ENCODE measurements at places on chromosomes 7 and 10.

DNA sequence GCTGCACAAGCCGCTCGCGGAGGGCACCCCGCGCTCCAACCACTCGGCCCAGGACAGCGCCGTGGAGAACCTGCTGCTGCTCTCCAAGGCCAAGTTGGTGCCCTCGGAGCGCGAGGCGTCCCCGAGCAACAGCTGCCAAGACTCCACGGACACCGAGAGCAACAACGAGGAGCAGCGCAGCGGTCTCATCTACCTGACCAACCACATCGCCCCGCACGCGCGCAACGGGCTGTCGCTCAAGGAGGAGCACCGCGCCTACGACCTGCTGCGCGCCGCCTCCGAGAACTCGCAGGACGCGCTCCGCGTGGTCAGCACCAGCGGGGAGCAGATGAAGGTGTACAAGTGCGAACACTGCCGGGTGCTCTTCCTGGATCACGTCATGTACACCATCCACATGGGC, 50.0 kb downstream of the FIGNL1 start:
- DNase-seq: no peak

DNA sequence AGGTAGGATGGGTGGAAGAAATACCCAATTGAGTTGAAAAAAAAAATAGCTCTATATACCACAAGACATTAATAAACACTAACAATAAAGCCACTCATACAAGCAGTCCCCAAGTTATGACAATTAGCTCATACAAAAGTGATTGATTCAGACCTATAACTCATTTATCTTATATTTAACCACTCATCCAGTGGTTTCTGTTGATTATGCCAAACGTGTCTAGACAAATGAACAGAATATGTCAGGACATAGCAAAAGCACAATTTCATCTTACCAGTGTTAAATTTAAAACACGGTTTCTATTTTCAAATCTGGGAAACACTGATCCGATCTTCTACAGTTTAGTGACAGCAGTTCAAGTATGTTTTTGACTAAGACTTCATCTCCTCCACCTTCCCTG, 17.0 kb downstream of the ABI1 start:
- DNase-seq: no peak

- DNase-seq: no peak
These were observed 29.1 kb downstream of the WDR37 start for GRCh38 chr10:1085258-1085657.

DNA sequence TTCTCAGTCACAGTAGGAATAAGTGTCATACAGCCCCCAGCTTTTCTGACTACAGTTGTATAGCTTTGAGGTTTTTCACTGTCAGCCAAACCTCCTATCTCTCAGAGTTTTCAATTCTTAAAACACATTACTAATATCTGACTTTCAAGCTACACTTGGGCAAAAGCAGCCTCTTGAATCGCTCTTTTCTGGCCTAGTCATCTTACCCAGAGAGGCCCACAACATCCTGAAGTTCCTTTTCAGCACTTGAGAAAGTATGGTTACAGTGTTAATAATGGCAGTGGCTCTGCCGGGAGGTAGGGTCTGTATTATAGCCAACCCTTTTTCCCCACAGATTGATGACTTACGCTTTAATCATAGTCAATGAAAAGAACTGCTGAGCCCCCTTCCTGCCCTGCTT, 181.0 kb downstream of the LRRC4 start:
- no peak for DNase-seq

- DNase-seq: no peak
These were observed 208.2 kb downstream of the MAD1L1 start for GRCh38 chr7:2024567-2024918.

DNA sequence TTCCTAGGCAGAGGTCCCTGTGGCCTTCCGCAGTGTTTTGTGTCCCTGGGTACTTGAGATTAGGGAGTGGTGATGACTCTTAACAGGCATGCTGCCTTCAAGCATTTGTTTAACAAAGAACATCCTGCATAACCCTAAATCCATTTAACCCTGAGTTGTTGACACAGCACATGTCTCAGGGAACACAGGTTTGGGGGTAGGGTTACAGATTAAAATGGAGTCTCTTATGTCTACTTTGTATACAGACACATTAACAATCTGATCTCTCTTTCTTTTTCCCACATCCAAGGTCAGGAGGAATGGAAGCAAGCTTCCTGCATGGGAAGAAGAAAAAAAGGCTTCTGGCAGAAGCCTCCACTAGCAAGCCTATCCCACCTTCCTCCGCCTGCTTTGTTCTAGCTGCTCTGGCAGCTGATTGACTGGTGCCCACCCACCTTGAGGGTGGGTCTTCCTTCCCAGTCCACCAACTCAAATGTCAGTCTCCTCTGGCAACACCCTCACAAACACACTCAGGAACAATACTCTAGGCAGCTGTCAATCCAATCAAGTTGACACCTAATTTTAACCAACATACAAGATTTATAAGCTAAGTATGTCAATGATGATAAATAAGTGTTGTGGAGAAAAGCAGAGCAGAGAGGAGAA, 176.5 kb upstream of the CCZ1B start:
- no peak for DNase-seq

DNA sequence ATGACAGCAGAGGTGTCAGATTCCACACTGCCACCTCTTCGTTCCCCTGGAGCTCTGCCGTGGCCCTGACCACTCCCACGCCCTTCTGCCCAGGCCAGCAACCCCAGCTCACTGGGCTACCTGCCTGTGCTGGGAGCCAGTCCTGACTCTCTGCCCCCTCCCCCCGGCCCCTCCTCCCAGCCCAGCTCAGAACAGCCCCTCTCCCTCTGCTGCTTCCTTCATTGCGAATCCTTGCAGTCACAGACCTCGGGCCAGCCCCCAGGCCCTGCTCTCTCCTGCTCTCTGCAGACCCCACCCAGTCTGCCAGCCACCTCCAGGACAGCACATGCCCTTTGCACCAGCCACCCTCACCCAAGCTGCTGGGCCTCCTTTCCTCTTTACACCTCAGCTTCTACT, 60.4 kb downstream of the TCERG1L start:
- no peak for DNase-seq

- DNase-seq: no peak
These were observed 102.9 kb downstream of the TAX1BP1 start for GRCh38 chr7:27842851-27843250.

DNA sequence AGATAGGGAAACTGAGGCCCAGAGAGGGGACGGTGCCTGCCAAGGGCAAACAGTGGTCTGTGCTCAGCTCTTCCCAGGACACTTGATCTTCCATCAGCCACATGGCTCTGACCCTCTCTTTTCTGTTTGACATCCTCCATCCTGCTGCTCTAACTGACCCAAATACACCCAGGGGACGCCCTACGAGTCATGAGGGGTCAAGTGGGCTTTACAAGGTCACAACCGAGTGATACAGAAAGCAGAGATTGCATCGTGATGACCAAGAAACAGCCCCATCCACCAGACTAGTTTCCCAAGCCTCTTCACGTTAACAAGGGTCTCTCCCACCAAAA, 131.2 kb upstream of the UNC5B start:
- no peak for DNase-seq

DNA sequence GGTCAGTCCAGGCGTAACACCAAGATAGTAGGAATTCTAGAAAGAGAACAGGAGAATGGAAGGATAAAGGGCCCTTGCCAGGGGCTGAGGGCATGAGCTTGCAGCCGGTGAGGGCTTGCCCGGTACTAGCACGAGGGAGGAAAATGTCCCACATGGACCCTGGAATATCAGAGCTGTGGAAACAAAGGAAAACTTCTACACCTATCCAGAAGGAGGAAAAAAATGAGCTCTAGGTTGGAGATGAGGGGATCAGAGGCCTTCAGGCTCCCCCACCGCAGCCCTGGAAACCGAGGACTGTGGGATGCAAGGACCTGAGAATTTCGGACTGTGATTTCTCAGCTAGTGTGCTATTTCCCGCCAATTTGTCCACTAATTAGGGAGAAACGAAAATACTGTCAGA, 22.1 kb downstream of the RAMP3 start:
- no peak for DNase-seq

DNA sequence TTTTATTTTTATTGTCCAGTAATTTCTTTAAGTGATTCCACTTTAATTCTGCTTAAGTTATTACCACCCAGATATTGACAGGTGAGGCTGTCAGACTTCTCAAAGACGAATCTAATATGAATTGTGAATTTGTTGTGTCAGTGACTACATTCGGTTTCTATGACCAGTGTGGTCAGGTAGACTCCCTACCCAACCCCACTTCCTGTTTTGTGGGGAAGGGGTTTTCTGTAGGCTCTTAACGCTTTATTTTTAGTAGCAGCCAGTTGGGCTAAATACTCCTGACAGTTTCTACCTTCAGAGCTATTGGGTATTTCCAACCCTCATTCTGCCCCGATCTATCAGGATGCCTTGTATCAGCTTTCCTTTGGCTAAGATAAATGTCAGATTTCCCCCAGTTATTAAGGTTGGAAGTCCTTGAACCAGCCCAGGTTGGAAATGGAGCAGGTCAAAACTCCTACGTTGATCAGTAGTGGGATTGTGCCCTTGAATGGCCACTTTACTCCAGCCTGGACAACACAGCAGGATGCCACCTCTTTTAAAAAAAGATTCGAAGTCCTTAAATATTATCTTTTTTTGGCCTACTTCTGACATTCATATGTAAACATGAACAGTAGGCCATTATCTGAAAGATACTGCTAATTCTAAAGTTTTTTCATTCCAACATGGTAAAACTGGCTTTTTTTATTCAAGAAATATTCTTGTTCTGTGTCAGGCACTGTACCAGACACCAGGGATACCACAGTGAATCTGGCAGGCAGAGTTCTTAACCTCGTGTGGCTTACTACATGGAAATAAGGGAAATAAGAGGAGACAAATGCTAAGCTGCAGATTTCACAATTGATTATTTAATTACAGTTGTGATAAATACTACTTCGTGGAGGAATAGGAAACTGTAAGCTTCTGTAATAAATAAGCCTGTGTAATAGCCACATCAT, 133.3 kb upstream of the SAMD8 start:
- no peak for DNase-seq

DNA sequence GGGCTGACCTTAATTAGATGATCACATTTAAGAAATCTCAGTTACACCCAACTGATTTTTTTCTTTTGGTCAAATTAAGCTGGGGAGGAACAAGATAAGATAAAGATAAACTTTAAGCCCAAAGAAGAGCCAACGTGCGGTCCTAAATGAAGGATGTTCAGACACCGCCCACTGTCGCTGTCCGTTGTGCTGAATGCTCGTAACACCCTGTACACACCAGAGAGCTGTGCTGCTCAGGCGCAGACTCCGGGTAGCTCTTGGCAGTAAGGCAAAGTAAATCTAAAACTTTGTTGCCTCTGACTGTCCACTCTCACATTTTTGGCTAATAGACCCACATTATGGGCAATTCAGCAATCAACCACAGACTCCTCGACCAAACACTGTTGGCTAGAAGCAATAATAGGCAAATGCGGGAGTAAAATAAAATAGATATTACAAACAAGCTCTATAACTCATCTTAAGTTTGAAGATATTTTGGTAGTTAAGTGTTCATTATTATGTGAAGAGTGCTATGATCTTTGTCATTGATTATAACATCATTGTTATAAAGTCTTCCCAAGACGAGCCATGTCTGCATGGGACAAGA, 57.1 kb downstream of the PLPP4 start:
- peak; percentile 48 for DNase-seq

DNA sequence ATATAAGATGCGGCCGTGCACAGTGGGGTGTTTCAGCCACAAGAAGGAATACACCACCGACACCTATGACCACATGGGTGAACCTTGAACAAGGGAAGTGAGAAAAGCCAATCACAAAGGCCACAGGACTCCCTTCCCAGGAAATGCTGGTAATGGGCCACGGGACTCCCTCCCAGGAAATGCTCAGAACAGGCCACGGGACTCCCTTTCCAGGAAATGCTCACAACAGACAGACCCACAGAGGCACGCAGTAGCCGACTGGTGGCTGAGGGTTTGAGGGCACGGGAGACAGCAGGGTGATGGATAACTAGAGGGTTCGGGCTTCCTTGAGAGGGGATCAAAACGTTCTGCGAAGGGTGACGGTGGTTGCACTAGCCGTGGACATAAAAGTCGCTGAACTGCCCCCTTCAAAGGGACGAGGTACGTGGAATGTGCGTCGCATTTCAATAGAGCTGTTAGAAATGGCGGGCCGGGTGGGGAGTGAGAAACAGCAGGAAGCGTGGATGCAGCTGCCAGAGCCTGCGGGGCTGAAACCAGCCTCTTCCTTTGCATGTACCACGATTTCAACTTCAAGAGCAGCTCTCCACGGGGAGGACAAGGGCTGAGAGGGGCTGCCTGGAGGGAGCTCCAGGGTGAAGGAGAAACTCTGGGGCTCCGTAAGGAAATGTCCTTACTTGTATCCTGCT, 274.0 kb downstream of the ELFN1 start:
- no peak for DNase-seq

- DNase-seq: no peak
These were observed 110.2 kb downstream of the GFRA1 start for GRCh38 chr10:116162851-116163250.

DNA sequence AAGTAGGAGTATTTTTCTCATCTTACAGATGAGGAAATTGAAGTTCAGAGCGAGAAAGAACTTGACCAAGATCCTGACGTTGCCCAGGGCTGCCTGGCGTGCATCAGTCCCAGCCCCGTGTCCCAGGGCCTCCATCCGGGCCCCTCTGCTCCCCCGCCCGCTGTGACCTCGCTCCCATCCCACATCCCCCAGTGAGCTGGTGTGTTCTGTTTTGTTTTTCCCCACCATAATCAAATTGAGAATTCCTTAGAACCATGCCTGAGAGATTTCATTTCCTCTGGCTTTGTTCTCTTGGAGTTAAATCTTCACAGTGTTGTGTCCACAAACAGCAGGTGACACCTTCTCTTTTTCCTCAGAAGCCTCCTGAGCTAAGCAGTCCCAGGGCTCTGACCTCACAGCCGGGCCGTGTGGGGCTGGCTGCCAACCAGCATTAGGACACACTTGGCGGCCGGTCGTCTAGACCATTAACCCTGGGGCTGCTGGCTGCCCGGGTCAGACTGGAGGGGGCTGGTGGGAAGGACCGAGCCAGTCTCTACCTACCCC, 44.3 kb downstream of the PFKP start:
- no peak for DNase-seq

GRCh38 chr7:90596671-90597562, 796 bp downstream of the CDK14 start:
- peak; percentile 62 for DNase-seq

DNA sequence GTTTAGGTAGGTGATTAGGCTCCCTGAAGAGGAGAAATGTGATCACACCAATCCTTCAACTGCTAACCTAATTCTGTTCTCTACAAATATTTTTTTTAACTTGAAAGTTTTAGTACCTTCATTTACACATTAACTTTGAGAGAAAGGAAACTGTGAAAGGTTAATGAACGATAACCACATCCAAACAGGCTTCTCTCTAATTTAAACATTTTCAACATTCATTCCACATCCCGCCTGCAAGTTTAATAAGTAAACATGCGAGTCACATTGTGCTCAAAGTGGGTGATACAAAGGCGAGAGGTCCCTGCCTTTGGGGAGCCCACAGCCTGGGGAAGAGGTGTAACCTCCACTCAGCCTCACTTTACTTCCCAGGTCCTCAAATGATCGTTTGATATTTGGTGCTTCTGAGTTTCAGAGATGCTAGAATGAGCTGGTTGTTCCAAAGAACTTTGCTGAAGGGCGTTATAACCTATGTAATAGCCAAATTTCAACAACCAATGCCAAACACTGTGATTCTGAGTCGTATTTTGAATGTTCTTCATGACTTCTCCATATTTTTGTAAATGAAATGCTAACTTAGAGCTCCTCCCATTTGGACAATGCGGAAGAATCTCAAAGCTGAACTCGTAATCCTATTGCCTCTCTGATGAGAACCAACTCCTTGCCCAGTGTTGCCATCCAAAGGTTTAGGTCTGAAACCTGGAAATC, 47.5 kb downstream of the DENND2A start:
- no peak for DNase-seq

GRCh38 chr10:28179006-28179742, 123.7 kb downstream of the MPP7 start:
- DNase-seq: peak; percentile 50

- no peak for DNase-seq
These were observed 280 bp downstream of the DNAAF5 start for GRCh38 chr7:726854-727103.
